ENCODE measurements at places on chromosomes 4 and X.

DNA sequence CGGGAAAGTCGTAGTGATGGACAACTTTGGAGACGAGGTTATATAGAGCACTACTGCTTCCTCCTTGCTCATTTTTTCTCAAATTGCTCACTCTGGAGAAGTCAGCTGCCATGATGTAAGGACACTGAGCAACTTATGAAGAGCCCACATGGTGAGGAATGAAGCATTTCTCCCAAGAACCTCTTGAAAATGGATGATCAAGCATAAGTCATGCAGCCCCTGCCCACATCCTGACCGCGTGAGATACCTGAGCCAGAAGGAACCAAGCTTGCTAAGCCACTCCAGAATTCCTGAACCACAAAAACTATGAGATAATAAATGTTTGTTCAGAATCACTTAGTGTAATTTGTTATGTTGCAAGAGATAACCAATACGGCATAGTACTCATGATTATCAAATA is 42.8 kb downstream of the PDE5A start:
- no peak for DNase-seq

DNA sequence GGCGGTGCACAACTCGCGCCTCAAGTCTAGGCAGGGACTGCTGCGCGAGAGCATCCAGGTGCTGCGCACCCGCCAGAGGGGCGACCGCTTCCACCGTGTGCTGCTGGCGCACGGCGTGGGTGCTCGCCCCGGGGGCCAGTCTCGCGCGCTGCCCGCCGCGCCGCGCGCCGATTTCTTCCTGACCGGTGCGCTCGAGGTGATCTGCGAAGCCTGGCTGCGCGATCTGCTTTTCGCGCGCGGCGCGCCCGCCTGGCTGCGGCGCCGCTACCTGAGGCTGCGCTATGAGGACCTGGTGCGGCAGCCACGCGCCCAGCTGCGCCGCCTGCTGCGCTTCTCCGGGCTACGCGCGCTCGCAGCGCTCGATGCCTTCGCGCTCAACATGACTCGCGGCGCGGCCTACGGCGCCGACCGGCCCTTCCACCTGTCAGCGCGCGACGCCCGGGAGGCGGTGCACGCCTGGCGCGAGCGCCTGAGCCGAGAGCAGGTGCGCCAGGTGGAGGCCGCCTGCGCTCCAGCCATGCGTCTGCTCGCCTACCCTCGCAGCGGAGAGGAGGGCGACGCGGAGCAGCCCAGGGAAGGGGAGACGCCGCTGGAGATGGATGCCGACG is 1.3 kb downstream of the CHST7 start:
- DNase-seq: no peak

DNA sequence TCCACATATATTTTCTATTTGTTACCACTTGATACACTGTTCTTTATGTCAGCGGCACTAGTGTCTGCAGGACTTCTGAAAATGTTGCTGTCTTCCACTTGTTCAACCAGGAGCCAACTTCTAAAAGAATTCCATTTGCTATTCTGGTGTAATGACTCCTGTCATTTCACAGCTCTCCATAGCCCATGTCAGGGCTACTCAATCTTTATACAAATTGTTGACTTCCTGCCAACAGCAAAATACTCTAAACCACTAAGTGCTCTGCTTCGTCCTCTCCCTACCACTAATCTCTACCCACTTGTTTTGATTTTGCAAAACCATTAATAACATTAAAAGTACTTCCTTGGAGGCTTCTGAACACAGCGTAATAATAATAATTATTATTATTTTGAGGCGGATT is 7.2 kb downstream of the CTSO start:
- no peak for DNase-seq

DNA sequence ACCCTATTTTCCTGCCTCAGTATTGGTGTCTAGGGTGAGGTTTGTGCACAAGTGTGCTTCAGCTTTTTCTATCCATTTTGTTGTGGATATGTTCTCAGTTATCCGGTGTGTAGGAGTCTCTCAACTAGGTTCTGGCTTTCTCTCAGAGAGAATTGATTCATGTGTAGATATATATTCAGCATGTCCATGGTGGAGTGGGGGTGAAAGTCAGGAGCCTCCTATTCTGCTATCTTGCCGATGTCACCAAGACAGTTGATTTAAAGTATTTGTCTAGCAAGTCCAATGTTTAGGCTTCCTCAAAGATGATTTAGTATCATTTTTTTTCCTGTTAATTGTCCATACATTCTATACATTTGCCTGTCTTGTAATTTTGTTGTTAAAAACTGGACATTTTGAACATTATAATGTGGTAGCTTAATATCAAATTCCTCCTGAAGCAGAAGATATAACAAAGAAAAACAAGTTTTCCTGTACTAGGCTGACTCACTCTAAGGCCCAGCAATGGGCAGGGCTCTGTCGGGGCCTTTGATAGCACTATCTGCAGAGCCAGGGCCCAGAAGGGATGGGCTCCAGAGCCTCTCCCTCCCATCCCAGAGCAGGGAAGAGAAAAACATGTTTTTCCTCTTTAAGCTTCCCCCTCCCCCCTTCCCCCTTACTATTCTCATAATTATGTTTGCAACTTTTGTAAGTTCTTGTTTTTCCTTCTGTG is 37.6 kb downstream of the GLUD2 start:
- no peak for DNase-seq

DNA sequence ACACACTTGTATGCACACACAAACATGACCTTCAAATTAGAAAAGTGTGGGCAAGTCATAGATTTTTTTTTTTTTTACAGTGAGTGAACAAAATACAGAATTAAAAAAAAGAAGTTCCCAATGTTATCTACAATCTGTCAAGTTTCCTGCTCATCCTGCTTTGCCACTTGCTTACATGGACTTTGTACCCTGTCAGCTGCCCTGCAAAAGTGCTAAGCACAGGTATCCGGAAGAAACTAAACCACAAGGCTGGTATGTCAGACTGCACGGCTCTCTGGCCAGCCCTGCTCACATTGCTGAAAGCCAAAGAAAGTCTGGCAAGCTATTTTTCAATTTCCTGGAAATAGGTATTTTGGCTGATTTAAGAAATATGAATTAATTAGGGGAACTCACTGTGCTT is 38.9 kb upstream of the BCLAF3 start:
- DNase-seq: no peak

GRCh38 chr4:17366496-17366895 is 145.4 kb downstream of the QDPR start:
- no peak for DNase-seq

- no peak for DNase-seq
Measured at GRCh38 chr4:113607147-113607720, 154.3 kb downstream of the CAMK2D start.

GRCh38 chr4:165994701-165995100 is 121.7 kb downstream of the TLL1 start:
- DNase-seq: no peak

DNA sequence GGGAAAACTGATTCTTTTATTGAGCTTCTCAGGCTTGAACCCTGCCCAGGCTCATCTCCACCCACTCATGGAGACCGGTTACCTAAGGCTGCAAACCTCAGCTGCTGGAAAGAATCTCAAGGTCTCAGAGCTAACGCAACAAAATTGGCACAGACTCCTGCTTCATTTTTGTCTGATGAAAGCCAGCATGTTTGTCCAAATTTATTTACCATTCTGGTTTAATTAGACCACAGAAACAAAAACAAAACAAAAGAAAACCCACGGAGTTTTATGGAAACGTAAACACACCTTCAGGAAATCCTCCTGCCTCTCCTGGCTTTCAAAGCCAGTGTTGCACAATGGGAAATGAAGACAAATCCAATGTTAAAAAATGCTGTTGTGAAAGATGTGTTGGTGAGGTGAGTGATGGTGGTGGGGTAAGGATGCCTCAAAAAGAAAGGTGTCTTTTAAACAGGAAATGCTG is 56.4 kb upstream of the PDLIM3 start:
- no peak for DNase-seq

- DNase-seq: no peak
Measured at GRCh38 chrX:108199041-108199440, 107.5 kb downstream of the ATG4A start.

GRCh38 chr4:132513491-132513890 is 635.6 kb upstream of the PCDH10 start:
- no peak for DNase-seq

- DNase-seq: no peak
Measured at GRCh38 chr4:8896071-8896470, 24.4 kb upstream of the HMX1 start.

DNA sequence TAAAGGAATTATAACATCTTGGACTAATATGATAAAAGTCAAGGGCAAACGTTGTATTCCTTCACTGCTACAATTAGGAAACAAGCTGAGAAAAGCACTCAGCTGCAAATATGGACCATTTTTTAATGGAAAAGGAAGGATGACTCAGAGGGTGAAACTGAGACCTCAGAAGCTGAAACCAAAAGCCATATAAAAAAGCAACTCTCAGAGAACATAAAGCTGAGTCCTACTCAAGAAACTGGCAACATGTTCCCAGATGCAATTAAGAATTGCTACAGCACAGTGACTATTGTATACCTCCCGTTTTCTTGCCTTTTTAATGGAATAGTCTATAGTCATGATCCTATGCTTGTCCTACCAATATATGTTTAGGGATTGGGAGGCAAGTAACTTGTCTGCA is 1106.4 kb upstream of the INTU start:
- no peak for DNase-seq

GRCh38 chrX:129761596-129761995 is 18.2 kb upstream of the SASH3 start:
- DNase-seq: no peak

GRCh38 chr4:20022471-20022870 is 229.2 kb upstream of the SLIT2 start:
- DNase-seq: no peak

GRCh38 chr4:100165809-100166208 is 24.5 kb downstream of the DDIT4L start:
- DNase-seq: no peak

DNA sequence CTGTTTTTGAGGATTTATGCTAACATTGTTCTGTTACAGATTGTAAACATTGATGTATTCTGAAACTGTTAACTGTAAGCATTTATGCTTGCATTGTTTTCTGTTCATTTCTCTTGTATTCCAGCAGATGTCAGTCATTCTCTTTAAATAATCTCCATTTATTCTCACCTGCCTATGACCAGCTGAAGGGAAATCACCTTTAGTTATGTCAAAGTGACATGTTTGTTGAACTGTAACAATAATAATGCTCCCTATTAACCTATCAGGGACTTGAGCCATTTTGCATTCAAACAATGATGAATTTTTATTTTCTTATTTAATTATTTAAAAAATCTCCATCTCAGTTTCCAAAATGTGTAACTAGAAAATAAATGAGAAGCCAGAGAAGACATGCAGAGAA is 58.0 kb downstream of the SPCS3 start:
- DNase-seq: peak; percentile 24

GRCh38 chrX:15976396-15976795 is 121.8 kb upstream of the AP1S2 start:
- no peak for DNase-seq

- no peak for DNase-seq
Measured at GRCh38 chrX:129565046-129565650, 25.1 kb downstream of the OCRL start.

GRCh38 chrX:70554523-70554922 is 109.9 kb downstream of the DLG3 start:
- no peak for DNase-seq

GRCh38 chr4:69786547-69786946 is 26.1 kb upstream of the SULT1B1 start:
- no peak for DNase-seq

DNA sequence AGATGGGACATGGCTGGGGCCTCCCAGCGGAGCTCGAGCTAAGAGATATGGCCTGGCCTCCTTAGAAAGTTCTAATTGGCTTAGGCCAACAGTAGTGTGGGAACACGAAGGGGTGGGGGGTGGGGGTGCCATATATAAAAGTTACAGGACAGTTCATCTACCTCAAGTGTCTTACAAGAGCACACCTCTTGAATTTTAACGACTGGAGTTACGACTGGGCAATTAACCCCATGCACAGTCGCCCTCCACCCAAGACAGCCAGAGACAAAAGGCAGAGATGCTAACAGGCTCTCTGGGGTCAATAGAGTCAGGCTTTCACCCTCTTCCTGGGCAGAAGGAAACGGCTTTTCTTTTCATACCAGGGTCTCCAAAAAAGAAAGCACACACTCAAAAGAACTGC is 302.2 kb downstream of the BCOR start:
- no peak for DNase-seq

DNA sequence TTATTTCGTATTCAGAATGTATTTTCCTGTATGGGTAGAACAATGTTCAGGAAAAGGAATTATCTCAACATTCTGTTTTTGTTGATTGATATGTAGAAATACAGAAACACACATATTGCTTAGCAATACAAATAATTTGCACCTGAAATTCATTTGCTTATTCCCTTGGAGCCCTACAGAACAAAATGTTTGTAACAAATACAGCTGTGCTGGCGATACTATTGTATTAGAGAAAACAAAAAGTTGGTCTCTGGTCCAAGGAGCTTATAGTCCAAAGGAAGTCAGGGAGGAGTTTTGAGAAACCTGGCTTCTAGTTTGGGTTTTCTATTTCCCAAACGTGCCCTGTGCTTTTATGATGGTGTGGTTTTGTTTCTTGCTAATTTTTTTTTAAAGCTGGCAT is 37.8 kb upstream of the CAPN6 start:
- no peak for DNase-seq

- DNase-seq: no peak
Measured at GRCh38 chr4:47120783-47121182, 89.4 kb downstream of the GABRB1 start.

DNA sequence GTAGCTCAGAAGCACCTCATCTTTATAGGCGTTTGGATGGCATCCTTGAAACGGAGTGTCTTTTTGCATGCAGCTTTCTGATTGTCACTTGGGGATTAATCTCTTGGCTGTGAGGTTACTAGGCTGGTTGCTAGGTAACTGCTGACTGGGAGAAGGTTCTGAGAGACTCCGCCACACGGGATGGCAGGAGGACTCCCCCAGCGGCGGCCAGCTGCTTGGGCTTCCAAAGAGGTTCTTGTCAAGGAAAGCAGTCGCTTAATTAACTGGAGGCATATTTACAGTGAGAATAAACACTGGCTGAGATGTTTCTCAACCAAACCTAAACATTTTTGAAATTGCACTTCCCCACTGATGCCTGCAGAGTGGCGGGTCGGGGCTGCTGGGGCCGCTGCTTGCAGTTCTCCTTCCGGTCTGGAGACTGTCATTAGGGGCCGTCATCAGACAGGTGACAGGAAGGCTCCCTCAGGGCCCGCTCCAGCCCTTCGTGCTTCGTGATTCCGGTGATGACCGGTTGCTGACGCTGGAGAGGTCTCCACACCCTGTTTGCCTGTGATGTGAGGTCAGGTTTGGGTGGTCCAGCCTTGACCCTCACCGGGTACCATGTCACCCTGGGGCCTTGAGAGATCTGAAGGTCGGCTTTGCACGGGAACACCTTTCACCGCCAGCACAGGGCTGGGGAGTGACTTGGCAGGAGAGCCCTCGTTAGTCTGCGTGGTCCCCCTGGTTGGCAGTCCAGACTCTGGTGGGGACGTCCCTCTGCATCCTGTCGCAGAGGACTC is 9.1 kb downstream of the NSG1 start:
- peak; percentile 71 for DNase-seq

GRCh38 chrX:13169684-13170083 is 125.3 kb upstream of the FAM9C start:
- no peak for DNase-seq

GRCh38 chrX:153438532-153438931 is 7.3 kb downstream of the TREX2 start:
- DNase-seq: peak; percentile 7

- DNase-seq: no peak
Measured at GRCh38 chr4:39700554-39700953, 2.6 kb downstream of the UBE2K start.

Data from putamen (tissue), 1 donor.